ENCODE measurements at places on chromosomes 1 and 21.

GRCh38 chr1:197180252-197180878 is 33.9 kb upstream of the ASPM start:
- DNase-seq = peak; percentile 19

DNA sequence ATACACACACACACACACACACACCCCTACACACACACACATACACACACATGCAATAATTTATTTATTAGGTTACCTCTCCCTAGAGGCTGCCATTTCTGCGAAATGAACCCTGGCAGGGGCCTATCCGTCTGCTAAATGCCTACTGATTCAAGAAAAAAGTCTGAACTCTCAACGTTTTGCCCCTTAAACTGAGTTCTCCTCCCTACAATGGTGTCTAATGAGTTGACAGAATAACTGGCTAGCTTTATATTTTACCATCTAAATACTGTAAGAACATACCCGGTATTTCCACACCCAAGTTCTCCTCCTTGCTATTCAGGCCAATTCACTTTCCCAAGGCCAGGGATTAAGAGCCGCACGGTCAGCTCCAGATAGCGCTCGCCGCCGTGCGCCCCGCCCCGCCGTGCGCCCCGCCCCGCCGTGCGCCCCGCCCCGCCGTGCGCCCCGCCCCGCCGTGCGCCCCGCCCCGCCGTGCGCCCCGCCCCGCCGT is 339 bp upstream of the RNPC3 start:
- peak; percentile 20 for DNase-seq

DNA sequence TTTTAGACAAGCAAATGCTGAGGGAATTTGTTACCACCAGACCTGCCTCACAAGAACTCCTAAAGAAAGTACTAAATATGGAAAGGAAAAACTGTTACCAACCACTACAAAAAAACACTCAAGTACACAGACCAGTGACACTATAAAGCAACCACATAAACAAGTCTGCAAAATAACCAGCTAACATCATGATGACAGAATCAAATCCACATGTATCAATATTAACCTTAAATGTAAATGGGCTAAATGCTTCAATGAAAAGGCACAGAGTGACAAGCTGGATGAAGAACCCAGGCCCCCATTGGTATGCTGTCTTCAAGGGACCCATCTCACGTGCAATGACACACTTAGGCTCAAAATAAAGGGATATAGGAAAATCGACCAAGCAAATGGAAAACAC is 529.9 kb upstream of the CAMK1G start:
- DNase-seq = no peak

- no peak for DNase-seq
Observed at GRCh38 chr1:220594356-220594755, 66.4 kb downstream of the MARK1 start.

All from DMS79 treated with DMSO at 0.1 percent for 48 hours (cell line).